ELR (cell line): ENCODE measurements at places on chromosomes 4 and X.

GRCh38 chrX:112380541-112381278 lies 298.1 kb upstream of the TRPC5 start:
- no peak for DNase-seq

GRCh38 chr4:84965553-84966381 lies 723 bp downstream of the WDFY3 start:
- peak; percentile 57 for DNase-seq

GRCh38 chr4:152920768-152921167 lies 15.4 kb upstream of the FHDC1 start:
- no peak for DNase-seq

GRCh38 chr4:153004081-153004850 lies 68.1 kb downstream of the FHDC1 start:
- DNase-seq: no peak

DNA sequence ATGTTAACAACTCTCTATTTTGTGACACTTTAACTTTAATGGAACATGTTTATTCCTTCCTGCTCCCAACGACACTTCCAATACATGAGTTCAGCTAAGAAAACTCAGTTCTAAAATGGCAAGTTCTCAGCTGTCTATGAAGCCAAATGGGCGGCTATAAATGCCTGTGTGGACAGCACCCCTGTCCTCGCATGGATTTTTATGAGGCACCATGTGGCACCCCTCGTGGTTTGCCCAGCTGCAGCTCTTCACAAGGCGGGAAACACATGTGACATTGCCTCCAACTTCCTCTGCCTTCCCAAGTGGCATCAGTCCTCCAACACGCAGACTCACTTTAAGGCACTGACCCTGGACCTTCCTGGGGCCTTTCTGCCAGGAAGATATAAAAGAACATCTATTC lies 48.0 kb downstream of the SH3RF1 start:
- DNase-seq: no peak

DNA sequence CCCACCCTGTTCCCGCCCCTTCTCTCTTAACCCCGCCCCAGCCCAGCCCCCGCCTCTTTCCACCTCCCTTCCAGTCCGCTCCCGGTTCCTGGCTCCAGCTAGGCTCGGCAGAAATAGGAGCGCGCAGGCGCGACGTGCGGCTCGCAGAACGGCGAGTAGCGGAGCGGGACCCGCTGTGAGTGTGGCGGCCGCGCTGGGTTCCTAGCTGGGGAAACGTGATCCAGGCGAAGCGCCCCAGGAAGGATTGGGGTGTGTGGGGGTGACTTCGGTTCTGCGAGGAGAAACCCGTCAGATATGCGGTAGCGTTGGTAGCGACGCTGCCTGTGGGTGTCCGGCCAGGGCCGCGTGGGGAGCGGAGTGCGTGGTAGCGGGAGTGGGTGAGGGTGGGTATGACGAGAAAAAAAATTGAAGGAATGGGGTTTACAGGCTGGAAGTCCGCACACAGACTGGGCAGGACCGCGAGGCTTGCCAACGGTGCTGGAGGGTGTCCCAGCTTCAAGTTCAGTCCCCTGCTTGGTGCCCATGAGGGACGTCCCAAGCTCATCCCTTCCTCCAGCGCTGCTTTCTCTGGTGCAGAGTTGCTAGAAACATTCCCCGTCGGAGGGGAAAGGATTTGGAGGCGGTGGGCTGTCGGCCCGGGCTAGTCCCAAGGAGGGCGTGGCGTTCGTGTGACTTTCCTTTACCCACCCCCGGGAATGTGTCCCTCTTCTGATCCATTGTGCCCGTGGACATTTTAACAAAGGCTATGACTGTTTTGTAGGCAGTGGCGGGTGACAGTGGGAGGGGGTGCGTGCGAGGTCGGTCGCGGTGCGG lies at the start of gene PRRG1:
PRRG1 (plus strand) TSS at position 144 of the 813 bp plus-strand sequence. CDS start 56,886 bp downstream, outside the sequence.
- DNase-seq: peak; percentile 84

DNA sequence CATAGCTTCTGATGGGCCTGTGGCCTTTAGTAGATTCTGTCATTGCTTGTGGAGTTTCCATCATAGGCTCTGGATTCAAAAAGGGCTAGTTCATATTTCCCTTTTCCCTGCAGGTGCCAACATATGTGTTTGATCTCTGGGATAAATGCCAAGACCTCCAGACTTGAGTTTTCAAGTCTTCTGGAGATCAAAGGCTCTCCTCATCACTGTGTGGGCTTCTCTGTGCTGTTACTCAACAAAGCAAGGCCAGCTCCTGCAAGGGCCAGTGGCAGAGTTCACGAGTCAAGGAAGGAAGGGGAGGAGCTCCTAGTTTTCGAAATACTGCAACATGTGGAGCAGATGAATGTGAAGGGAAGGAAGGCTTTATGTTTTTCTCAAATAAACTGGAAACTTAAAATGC lies 62.7 kb upstream of the SCML1 start:
- DNase-seq: no peak

GRCh38 chrX:38664285-38664684 lies 102.9 kb downstream of the TSPAN7 start:
- DNase-seq: peak; percentile 34

- no peak for DNase-seq
Measured at GRCh38 chr4:70619288-70619687, 9.3 kb upstream of the ENAM start.

DNA sequence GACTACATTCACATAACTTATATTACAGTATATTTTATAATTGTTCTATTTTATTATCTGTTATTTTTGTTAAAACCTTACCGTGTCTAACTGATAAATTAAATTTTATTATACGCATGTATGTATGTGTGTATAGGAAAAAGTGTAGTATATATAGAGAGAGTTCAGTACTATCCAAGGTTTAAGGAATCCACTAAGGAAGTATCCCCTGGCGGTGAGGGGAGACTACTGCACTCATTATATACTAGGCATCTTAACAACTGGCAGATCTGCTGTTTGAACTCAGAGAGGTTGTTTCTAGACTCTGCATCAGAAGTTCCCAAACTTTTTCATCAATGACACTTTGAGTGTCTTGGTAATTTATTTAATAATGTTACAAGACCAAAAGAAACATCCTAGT lies 70.9 kb downstream of the NDST4 start:
- peak; percentile 2 for DNase-seq

DNA sequence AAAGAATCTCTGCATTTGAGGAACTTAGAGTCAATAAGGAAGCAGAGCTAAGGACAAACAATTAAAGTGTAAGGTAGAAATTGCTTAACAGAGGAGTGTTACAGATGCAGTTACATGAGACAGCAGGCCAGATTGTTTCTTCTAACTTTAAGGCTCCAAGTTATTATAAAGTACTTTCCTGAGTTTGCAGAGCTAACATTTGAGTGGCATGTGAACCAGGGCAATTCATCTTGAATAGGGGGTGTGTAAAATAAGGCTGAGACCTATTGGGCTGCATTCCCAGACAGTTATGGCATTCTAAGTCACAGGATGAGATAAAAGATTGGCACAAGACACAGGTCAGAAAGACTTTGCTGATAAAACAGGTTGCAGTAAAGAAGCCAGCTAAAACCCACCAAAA lies 7.6 kb upstream of the LNX1 start:
- no peak for DNase-seq

DNA sequence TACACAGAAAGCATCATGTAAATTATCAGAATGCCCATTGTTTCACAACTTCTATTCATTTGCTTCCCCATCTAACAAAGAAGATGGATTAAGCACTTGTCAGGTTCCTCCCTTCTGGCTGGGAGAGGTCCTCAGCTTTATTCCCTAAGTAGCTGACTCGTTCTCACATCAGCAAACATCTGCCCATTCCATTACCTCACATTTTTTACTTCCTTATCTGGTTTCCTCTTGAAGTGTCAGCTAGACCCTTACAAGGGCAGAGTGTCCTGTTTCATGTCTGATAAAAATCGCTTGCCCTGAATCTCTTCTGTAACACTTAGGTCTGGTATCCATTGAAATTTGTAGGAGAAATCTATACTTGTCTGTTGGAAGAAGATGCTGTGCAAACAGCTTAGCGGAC lies 34.7 kb downstream of the TMPRSS11A start:
- no peak for DNase-seq

- peak; percentile 55 for DNase-seq
Measured at GRCh38 chr4:173420324-173420752, 21.4 kb upstream of the SCRG1 start.

GRCh38 chrX:15441464-15441863 lies 51.7 kb downstream of the PIR start:
- DNase-seq: no peak

DNA sequence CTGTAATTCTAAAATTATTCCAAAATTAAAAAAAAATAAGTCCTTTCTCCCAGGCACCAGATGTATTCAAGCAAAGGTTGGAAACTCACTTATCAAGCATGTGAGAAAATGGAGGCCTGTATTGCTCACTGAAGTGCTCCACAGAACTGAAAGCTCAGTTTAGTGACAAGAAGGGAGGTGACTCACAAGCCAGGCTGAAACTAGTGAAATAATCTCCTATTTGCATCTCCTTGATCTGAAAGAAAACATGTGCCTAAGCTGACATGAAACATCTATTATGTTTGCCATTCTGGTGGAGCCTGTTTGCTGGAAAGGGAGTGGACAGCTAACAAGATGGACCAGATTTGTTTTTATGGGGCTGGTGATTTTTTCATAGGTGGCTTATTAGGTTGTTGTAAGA lies 54.0 kb upstream of the AMELX start:
- DNase-seq: peak; percentile 70

DNA sequence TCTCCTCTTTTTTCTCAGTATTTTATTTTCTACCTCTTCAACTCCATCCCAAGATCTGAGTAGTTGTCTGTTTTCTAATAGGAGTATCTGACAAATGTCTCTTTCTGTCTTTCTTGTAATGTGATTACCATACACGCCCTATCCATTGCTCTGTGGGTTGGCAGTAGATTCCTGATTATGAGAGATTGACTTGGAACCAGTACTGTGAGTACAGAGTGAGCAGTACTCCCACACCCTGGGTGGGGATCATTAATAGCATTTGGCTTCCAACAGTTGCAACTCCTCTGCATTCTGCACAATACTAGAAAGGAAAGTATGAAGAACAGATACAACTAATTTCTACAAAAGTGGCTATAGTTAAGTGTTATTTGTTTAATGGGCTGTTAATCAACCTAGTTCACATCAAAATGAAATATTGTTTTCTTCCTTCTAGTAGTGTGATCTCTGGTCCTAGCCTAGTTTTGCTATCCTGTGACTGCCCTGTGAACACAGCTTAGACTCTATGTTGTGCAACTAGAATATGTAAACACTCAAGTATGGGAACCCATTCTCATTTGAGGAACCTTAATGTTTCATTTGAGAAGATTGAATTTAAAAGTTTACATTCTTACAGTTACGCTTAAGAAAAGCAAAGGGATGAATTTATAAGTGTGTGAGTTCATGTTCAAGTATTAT lies 112.9 kb downstream of the PTPN13 start:
- no peak for DNase-seq

DNA sequence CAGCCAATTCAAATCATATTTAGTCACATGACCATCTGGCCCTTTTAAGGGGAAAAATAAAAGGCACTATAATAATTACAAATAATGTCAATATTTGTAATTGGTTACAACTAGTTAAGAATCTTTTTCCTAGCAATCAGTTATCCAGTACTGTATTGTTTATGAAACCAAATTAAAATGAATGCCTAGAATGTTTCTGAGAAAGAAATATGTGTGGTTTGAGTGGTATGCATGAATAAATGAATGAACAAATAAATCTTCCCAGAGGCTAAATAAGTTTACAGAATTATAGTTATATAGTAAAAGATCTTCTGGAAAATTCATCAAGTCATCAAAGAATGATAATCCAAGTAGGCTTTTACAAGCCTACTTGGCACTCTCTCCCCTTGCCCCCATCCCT lies 55.8 kb upstream of the F8A3 start:
- no peak for DNase-seq

- no peak for DNase-seq
Measured at GRCh38 chr4:159435561-159436023, 332.7 kb downstream of the RAPGEF2 start.

GRCh38 chr4:38967260-38968095 lies 64.7 kb downstream of the TMEM156 start:
- peak; percentile 89 for DNase-seq

DNA sequence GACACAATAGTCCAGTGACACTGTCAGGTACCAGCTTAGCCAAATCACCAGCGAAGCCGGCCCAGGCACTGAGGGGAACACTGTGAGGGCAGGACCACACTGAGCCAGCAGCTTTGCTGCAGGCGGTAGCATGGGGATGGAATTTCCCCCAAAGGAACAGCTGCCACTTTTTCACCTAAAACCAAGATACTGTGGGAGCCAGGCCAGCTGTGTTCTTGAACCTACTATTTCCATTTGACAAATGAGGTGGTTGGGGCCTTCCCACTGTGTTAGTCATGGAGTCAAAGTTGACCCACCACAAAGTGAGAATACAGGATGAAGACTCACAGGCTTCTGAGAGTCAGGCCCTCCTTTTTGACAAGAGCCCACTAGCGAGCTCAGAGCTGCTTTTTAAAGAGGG lies 70.7 kb upstream of the SH3RF1 start:
- DNase-seq: peak; percentile 54

- no peak for DNase-seq
Measured at GRCh38 chr4:24209906-24210305, 320.1 kb upstream of the PPARGC1A start.

DNA sequence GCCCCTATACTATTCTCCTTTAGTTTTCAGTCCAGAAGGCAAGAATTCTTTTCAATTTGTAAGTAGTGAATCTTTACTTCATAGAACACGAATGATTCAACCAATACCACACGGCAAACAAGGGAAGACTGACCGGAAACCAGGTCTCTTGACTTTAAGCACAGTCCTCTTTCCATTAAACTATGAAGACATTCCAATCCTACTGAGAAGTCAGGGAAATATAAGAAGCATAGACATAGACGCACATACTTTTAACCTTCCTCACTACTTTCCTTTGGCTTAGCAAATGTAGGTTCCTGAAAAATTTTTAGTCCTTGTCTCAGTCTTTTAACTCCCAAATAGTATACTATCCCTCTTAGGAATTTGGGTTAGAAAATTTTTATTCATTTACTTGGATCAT lies 9.1 kb downstream of the CHRDL1 start:
- peak; percentile 89 for DNase-seq
